ENCODE measurements at places on chromosomes 7 and 10. TPM values are rescaled to one million over a fixed set of nuclear protein-coding genes. Genes with fewer than 3 reads are reported as not detected.

The TMEM270 gene
- polyA plus RNA-seq: not detected

The PSMC2 gene
- polyA plus RNA-seq: 119 TPM

DNA sequence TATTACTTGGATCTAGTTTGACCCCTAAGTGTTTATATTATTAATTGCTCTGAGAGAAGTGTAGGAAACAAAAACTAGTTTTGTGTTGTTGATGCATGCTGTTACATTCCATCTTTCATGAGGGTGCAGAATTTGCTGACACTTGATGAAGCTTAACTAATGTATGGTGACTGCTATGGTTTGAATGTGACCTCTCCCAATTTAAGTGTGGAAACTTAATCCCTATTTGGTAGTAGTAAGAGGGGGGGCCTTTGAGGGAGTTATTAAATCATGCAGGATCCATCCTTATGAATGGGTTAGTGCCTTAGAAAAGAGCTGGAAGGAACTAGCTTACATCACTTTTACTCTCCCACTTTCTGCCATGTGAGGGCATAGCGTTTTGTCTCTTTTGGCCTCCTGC lies 142.5 kb downstream of the PCLO start:
- DNase-seq: no peak

DNA sequence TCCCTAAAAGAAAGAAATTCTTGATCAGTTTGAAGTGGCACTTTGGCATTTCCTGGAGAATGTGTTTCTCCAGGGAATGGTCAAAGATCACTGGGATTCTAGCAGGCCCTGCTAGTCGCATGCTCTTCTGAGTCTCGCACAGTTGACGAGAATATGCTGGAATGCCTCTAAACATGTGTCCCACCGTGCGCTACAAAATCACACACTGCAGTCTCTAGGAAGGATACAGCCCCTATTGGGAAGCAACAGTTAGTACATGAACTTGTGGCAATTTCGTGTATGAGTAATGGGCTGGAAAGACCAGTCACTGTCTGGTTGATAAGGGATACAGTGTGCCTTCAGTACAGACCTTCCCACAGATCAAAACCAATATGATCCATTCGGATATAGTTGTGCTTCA lies 257.9 kb downstream of the PRPF18 start:
- no peak for DNase-seq

DNA sequence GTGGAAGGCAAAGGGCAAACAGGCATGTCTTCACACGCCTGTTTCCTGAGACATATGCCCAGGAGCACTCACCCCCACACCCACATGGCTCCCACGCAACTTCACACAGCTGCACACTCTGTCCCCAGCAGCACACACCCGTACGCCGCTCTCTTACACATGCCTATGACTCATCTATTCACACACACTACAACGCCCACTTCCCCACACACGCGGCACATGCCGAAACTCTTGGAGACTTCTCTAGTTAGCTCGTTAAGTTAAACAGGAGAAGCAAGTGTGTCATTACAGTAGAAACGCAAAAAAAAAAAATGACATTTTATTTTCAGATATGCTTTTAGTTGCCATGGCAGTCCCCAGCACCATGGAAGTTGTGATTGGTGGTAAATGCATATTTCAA lies 6.7 kb downstream of the CALN1 start:
- no peak for DNase-seq

DNA sequence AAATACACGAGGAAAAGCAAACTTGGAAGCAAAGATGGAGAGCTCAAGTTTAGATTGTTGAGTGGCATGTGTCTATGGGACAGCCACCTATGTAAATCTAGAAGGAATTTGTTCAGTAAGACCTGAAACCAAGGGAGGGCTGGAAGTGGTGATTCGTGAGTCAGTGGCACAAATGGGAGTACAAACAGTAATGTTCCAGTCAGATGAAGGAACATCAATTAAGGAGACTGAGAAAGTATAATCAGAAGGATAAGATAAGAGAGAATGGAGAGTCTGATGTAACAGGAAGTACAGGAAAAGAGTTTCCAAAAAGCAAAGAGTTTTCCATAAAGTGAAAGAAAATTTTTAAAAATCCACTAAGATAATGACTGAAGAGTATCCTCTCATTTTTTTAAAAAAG lies 544.2 kb downstream of the KIF20B start:
- DNase-seq: no peak

The BCCIP gene
- 90.8 TPM for polyA plus RNA-seq

The BMPER gene
- polyA plus RNA-seq: 10.4 TPM

DNA sequence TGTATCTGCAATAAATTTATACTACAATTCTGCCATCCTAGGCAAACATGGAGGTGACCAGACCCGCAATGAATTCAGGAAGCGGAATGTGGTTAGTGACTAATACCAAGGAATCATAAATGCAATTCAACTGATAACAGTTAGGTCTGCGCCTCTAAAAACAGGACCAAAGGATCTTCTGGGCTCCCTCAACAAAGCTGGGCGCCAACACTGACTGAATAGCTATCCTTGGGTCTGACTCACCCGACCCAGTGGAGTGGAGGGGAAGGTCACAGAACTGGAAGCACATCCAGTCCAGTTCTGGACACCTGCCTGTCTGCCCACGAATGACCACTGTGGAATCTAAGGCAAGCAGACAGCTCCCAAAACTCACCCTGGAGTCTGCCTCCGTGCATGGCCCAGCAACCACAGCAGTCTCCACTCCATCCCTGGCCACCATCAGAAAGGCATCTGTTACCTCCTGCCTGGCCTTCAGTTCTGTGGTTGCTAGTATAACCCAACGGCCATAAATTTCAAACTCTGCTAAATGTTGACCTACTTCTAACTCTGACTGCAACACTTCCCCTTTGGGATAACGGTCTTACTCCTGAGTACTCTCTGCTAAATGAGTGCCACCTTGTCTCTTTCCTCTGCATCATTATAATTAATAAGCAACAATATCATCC lies 43.0 kb upstream of the DLX6 start:
- no peak for DNase-seq

The MSMB gene
- polyA plus RNA-seq: not detected

DNA sequence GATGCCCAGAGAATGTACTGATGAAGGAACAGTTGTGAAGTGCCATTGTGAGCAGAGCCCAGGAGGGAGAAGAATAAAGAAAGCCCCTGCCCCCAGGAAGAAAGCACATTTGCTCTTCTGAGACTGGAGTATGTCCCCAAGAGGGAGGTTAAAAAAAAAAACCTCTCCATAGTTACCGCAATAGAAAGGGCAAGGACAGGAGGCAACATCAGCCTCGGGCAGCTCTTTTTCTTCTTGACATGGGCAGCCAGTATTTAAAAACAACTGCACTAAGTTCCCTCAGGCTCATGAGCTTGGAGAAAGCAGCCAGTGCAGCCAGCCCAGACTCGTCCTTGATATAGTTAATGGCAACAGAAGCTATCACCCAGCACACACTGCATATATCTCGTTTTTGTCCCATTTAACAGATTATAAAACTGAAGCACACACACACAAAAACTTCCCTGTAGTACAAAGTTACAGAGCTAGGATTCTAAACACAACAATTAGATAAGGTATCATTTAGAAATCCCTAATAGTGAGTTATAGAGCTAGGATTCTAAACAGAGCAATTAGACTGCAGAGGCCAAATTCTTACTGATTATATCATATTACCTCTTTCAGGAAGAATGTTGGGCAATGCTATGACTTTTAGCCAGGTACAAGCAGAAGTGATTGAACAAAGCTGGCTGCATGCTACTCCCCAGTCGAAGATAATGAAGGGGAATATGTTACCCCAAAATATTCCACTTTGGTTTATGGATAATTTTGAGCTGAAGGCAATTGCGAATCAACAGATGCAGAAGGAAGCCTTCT lies 823.5 kb downstream of the GRID1 start:
- DNase-seq: no peak

- no peak for DNase-seq
These were observed 156.5 kb upstream of the GHITM start for GRCh38 chr10:83982812-83983211.

The GIMAP7 gene
- 12.7 TPM for polyA plus RNA-seq
